ENCODE measurements at places on chromosomes 4 and X.

- DNase-seq: no peak
These were observed 21.5 kb downstream of the DNAAF6 start for GRCh38 chrX:107227780-107228485.

DNA sequence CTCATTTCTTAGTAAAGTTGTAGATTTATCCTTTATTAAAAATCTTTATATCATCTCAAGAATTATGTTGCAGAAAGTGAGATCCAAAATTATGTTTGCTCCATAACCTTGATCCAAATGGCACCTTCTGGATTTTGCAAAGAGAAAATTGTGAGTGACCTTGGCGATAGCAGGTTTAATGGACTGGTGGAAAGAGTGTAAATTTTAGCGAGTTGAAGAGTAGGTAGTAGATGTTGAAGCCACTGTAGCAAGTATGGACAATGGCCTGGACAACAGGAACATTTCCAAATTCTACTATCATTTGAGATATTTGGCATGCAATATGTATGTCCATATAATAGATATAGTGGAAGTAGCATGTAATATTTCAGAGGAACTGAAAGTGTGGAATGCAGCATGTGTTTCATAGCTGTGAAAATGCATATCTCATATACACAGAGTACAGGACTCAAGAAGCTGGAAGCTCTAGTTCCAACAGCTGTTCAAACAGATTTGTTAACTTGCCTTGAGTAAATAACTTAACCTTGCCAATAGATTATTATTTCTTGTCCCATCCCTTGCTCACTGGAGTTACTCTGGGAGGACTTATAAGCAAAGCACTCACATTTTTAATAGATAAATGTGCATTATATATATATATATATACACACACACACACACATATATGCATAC lies 152.5 kb upstream of the TLL1 start:
- DNase-seq: no peak

- DNase-seq: no peak
These were observed 15.4 kb downstream of the BBS12 start for GRCh38 chr4:122747883-122748282.

DNA sequence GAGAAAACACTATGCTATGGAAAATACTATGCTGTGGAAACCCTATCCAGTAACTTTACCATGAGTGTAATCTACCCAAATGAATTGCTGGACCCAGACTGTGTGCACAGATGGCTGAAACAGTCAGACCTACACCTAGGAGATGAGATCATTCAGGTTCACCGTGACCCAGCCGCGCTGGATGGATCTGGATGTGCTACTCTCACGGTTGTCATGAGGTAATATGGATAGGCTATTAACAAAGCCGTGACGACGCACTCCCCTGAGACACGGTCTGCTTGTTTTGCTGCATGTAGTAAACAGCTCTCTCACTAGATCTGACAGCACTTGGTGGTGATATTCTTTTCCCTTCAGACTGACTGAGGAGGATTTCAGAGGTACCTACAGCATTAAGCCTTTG lies 832.5 kb upstream of the GRID2 start:
- DNase-seq: no peak

GRCh38 chrX:40327085-40327484 lies 229.3 kb upstream of the BCOR start:
- DNase-seq: no peak

GRCh38 chrX:16213961-16214360 lies 46.7 kb downstream of the MAGEB17 start:
- no peak for DNase-seq

- DNase-seq: no peak
These were observed 517.0 kb downstream of the ZIC3 start for GRCh38 chrX:138082896-138083295.

DNA sequence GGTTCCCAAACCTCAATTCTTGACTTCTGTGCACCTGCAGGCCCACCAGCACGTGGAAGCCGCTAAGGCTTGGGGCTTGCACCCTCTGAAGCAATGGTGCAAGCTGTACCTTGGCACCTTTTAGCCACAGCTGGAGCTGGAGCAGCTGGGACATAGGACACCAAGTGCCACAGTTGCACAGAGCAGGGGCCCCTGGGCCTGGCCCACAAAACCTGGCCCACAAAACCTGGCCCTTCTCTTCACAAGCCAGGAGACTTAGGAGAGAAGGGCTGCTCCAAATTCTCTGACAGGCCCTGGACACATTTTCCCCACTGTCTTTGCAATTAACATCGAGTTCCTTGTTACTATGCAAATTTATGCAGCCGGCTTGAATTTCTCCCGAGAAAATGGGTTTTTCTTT lies 197.8 kb downstream of the EPHA5 start:
- DNase-seq: no peak

DNA sequence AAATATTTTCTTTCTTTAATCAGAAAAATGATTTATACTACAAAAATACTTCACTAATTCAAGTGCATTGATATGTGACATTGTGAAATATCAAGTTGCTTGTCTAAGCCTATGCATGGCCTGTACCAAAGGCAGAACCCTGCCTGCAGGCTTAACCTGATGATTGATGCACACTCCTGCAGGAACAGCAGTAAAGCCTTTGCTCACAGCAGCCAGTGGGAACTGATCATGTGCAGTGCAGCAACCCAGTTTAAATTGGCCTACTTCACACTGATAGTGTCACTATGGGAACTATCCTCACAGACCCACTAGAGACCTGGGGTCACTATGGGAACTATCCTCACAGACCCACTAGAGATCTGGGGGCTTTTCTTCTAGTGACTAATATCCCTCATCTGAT lies 603.8 kb downstream of the RAPGEF2 start:
- DNase-seq: no peak

- no peak for DNase-seq
These were observed 217.5 kb upstream of the GYPA start for GRCh38 chr4:144357975-144358374.

- DNase-seq: no peak
These were observed 80.1 kb downstream of the CENPC start for GRCh38 chr4:67465032-67465762.

- DNase-seq: no peak
These were observed 765.7 kb upstream of the POU3F4 start for GRCh38 chrX:82742351-82742750.

DNA sequence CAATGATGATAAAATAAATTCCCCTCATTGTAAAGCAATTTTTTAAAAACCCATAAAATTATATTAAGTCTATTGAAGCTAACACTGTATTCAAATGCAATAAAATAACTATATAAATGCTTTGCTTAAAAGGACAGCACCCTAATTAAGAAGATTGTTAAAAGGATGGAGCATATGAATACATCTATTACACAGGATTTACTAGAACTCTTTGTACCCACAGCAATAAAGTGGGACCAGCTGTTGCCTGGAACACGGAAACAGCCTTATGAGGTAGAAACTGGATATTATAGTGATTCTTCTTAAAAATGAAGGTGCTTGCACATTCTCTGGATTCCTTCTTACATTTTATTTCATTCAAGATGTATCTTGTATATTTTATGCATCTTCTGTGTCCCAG lies 298.7 kb upstream of the KLF3 start:
- DNase-seq: no peak

- no peak for DNase-seq
These were observed 121.0 kb downstream of the PPA2 start for GRCh38 chr4:105352826-105353225.

DNA sequence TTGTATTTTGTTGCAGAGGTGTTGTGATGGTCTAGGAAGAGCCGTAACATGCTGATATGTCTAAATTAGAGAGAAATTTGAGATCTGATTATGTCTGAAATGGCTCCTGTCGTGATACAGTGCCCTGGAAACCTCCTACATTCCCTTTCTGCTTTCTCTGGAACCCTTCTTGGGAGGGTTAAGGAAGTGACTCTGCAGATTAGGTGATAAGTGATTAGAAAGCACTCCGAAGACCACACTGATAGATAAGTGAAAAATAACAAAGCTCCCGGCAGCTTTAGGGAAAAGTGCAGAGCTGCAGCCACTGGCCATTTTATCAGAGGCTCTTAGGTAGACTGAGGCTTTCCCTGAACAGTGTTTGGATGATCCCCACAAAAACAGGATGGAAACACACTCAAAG lies 110.6 kb downstream of the MGST2 start:
- no peak for DNase-seq

GRCh38 chrX:130788786-130789581 lies 114.0 kb downstream of the ENOX2 start:
- DNase-seq: no peak

- no peak for DNase-seq
These were observed 320.6 kb downstream of the ARHGAP10 start for GRCh38 chr4:148052448-148052847.

DNA sequence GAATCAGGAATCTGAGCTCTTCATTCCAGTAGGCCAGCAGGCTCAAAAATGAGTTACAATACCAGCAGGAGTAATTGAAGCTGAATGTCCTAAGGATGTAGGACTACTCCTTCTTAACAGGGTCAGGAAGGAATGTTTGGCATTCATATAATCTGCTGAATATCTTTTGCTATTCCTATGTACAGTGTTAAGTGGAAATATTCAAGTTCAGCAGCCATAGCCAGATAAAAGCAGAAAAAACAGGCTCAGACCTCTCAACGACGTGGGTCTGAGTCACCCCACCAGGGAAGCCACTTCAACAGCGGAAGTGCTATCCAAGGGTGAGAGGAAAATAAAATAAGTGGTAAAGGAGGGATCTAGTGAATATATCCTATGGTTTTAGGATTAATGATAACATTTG lies 577.0 kb downstream of the SPOCK3 start:
- no peak for DNase-seq

GRCh38 chr4:952881-953573 lies 20.3 kb downstream of the DGKQ start:
- DNase-seq: no peak

- no peak for DNase-seq
These were observed 34.2 kb upstream of the C1GALT1C1 start for GRCh38 chrX:120664081-120664480.

DNA sequence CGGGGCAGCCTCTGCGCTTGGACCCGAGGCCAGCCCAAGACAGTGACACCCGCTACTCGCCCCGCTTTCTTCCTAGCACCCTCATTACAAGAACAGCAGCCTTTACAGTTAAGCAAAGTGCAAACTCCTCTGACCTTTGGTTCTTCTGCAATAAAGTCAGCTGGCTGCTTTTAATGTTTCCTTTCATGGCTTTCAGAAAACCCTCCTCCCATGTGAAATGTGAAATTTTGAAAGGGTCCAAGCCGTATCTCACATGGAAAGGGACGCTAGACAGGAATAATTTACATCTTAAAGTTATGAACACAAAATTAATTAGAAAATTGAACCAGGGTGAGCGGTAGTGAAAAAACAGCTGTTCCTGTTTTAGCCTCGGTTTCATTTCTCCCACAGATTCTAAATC lies 520.1 kb upstream of the FRG1 start:
- DNase-seq: no peak

DNA sequence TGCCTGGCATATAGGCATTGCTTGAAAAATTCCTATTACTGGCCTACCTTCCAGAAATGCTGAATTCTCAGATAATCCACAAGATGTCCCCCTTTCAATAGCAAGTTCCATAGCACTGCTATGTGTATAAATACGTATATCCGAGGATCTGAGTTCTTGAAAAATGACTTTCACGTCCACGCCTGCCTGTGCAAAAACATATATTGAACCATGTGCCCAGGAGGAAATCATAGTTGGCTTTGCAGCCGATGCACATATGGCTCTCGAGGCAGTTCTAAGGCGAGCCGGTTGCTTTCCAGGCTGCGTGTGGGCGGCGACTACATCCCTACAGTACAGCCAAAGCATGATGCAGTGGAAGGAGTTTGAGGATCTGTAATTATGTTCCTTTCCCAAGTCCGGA lies 55.4 kb upstream of the ESX1 start:
- DNase-seq: no peak

DNA sequence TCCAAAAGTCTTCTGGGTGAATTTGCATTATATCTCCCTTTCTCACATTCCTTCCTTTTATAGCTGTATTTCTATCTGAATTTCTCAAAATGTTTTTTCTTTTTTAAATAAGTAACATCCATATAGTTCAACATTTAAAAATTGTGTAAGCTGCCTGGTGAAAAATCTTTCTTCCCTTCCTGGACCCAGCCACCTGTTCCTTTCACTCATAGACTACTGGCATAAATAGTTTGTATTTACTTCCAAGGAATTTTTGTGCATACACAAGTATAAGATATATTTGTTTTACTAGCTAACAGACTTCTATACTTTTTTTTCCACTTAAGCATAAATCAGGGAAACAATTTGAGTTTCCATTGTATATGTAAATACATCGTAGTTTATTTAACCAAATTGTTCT lies 35.7 kb downstream of the PACRGL start:
- DNase-seq: no peak

GRCh38 chr4:124121461-124121971 lies 591.0 kb downstream of the ANKRD50 start:
- DNase-seq: no peak

DNA sequence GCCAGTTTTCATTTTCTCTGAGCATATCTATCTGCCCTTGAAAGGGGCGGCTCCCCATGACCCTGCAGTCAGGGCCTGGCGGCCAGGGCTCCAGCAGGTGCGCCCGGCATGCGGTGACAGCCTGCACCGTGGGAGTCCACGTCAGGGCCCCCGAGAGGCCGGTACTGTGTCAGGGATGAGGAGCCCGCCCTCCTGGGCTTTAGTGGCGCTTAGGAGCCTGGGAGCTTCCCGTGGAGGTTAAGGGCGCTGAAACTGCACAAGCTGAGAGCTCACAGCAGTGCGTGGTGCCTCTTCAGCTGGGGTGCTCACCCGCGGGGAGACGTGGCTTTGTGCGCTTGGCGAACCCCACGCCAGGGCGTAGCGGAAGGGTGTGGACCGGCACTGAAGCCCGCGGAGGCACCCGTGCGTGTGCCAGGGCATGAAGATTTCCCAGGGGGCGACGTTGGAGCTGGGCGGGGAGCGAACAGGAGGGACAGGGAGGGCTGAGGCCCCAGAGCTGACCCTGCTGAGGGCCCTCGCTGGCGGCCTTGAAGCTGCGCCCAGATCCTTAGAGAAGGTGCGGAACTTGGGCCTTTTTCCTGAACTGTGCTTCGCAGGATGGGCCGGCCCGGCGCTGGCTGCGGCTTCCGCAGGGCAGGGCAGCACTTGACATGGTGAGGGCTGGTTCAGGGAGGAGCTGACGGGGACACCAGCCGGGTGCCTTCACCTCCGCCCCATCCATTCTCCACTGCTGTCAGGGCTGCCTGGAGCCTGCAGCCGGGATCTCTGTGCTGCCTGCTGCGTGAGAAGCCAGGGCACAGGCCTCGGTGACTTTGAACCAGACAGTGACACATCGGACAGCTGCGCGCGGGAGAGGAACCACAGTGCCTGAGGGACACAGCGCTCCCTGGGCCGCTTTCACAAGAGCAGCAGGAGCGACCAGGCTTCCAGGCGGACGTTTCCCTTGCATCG lies 32.9 kb downstream of the HTT-AS start:
- no peak for DNase-seq

DNA sequence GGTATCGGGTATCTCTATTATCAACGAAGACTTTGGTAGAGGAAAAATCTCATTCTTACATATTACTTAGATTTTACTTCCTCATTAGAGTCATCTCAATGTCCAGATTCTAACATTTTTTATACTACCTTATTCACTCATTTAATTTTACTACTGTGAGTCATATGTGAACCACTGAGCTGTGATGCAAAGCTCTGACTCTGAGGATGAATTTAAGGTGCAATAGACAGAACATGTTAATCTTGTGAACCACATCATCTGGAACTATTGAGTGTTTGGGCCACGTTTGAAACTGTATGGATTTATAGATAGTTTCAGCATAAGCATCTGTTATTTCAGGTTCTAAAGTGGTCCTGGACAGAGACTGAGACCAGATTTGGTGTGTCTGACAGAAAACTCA lies 78.4 kb downstream of the PWWP3B start:
- no peak for DNase-seq
